ENCODE measurements at places on chromosomes 7 and 10. TPM values are rescaled to one million over a fixed set of nuclear protein-coding genes. Genes with fewer than 3 reads are reported as not detected.

- no peak for DNase-seq
Measured at GRCh38 chr7:74412056-74412455, 41.6 kb upstream of the GTF2IRD1 start.

DNA sequence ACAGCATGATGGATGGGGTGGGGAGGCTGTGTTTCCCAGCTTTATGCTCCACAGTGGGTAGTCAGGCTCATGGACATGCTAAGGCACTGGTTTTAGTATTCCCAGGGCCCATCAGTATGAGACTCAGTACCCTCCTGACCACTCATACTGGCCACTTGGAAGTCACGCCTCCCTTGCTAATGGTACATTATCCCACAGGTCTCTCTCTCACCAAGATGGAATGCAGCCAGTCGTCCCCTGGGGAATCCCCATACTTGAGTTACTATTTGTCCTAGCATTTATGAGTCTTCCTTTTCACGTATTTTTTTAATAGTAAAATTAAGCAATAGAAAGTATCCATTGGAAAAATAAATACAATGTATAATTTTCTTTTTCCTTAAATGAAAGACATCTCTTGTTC lies 80.6 kb upstream of the TBX20 start:
- no peak for DNase-seq

DNA sequence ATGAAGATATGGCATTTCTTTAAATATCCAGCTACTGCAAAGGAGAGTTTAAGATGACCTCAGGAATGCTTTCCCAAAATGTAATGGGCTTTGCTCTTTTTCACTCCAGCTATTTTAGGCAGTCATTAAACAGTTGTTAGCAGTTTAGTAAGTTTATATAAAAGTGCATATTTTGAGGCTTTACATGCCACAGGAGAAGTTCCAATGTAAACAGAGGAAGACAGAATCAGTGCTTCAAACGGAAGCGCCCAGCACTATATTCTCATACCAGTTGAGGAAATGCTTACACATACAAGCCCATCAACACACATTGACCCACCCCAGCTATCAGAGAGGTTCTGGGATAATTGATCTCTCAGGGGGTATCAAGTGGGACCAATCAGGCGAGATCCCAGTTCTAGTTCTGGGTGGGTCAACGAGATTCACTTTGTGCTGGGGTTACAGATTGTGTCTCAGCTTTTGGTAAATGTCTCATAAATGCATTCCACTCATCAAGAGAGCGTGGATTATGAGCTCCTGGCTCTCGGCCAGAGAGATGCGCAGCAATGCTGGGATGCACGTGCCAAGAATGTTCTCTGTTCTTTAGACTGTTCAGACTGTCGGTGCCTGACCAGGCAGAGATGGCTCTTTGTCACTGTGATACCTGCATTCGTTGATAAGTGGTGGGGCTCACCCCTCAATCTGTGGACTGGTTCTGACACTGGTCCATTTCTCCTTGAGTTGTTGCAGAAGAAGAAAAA lies 55.0 kb downstream of the CACNB2 start:
- no peak for DNase-seq

- peak; percentile 28 for DNase-seq
Measured at GRCh38 chr10:107741971-107742370, 577.5 kb upstream of the SORCS1 start.

GRCh38 chr10:58512491-58513187 lies at the start of gene BICC1:
Gene BICC1, plus strand, starts transcription at chr10:58512872. Its CDS starts 272 bp downstream, at chr10:58513144.
- no peak for DNase-seq

AEBP1 gene
- total RNA-seq, result not detected

GIMAP6 gene
- total RNA-seq, result not detected

TMEM26 gene
- total RNA-seq, result not detected

SUN1 gene
- 78.1 TPM for total RNA-seq

HOXA7 gene
- total RNA-seq, result 4.1 TPM

MKX gene
- 1.1 TPM for total RNA-seq

Measured in NCI-H460 (cell line).